ENCODE measurements at places on chromosomes 2 and 18.

GRCh38 chr2:138707392-138708074 is 72.7 kb downstream of the NXPH2 start:
- DNase-seq, result no peak

DNA sequence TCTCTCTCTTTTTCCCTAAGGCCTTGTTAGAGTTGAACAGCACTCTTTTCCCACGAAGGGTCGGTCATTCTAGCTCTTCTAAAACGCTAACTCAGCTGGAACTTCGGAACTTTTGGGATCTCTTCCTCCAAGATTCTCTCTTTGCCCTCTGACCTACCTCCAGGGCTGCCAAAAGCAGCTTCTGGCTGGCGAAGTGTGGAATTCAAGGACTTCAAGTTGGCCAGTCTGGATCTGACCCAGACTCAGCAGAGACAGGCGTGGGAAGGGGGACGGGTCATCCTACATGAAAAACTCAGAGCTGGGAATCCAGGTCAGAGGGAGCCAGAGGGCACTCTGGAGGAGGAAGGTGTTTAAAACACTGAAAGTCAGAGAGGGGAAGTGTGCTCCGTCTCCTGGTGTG is 305.5 kb upstream of the HDAC4 start:
- no peak for DNase-seq

DNA sequence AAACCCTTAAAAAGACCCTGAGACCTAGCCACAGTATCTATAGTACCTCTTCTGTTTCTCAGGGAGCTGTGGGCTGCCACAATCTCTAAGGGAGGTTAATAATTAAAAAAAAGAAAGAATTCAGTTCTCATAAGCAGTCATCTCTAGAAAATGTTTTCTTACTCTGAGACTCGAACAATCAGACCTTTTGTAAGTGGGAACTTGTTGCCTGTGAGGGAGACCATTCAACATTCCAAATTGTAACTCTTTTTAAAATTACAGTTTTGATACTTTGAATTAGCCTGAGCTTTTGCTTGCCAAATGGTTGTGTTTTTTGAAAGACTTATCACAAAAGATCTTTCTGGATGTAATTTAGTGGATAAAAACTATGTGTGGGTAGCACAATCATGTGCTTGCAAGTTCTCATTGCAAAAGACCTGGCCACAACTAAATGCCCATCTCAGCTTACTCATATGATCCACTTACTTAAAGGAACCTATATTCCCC is 33.3 kb downstream of the IL1R2 start:
- DNase-seq, result no peak

GRCh38 chr18:50058731-50059130 is 136.2 kb downstream of the MYO5B start:
- DNase-seq, result no peak

GRCh38 chr2:236517251-236518031 is 52.2 kb upstream of the ACKR3 start:
- DNase-seq, result no peak

DNA sequence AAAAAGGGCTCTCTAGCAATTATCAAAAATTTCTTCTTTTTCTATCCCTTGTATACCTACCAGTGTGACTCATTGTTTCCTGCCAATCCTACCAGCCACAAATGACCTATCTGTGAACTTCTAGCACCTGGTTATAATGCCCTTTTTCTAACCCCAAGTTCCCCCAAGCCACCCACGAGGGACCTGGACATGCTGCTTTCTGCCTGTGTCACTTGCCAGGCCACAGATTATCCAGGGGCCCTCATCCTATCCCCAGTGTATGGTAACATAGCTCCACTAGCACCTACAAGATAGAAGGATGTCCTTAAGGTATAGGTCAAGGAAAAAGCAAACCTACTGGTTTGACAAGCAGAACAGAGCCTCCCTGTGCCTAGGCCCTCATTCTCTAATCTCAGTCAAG is 26.8 kb downstream of the AAK1 start:
- no peak for DNase-seq

DNA sequence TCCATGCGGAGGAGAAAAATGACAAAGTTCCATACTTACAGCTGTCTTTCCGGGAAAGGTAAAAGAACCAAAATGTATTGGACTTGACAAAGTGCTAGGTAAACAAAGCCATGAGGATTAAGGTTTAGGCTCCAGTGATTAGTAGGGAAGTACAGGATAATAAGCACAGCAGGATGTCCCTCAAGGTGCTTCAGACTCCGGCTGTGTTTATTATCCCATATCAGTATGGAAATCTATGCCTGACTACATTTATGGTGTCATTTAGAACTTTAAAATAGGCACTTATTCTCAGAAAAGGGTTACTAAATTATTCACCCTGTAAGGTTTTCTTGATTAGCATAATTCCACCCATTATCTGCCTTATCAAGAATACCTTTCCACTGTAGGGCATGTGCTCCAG is 136.3 kb upstream of the CCDC68 start:
- no peak for DNase-seq

DNA sequence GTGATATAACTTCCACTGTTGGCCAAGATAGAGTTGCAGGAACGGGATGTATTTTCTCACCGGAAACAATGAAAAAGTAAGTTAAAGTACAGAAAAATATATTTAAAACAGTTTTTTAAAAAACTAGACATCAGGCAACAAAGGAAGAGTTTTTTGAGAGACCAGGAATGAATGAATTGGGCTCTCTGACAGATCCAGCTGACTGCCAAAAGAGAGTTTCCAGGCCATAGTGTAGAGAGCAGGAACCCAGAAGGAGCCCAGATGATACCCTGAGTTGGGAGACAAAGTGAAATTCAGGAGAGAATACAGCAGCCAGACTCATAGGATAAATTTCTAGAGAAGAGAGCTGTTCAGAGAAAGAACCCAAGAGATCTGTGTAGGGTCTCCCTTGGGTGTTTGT is 362.6 kb upstream of the SMIM21 start:
- no peak for DNase-seq

DNA sequence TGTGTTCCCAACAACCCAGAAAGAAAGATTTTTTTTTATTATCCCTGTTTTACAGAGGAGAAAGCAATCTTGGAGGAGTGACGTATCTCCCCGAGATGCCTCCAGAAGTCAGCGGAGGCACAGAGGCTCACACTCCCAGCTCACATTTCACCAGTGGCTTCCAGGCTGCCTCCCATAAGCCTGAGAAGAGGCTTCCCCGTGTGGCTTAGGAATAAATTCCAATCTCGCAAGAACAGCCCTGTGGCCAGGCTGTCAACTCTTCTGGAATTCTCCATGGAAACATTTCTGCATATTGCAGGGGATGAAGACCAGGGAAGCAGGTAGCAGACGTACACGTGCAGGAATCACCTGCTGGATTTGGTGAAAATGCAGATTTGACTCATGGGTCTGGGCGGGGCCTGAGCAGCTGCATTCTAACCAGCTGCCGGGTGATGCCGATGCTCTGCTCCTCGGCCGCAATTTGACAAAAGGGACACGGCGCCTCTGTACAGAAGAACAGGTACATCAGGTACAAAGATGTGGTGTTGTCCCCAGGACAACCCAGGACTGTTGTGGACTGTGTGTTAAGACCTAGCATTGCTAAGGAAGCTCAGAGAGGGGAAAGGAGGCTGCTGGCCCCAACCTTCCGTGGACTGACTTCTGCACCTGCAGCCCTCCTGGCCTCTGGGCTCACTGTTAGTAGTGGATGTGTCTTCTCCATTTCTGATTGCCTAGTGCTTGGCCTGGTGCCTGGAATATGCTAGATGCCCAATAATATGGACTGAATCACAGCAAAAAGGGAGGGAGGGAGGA is 114.2 kb upstream of the ID2 start:
- DNase-seq, result no peak

- DNase-seq, result no peak
These were observed 309.7 kb downstream of the XIRP2 start for GRCh38 chr2:167198009-167198408.

- DNase-seq, result no peak
These were observed 437.9 kb downstream of the TXNL1 start for GRCh38 chr18:56200381-56200911.

- DNase-seq, result no peak
These were observed 233.9 kb upstream of the FOSL2 start for GRCh38 chr2:28158791-28159190.

GRCh38 chr2:40719414-40719813 is 267.5 kb upstream of the SLC8A1 start:
- no peak for DNase-seq

DNA sequence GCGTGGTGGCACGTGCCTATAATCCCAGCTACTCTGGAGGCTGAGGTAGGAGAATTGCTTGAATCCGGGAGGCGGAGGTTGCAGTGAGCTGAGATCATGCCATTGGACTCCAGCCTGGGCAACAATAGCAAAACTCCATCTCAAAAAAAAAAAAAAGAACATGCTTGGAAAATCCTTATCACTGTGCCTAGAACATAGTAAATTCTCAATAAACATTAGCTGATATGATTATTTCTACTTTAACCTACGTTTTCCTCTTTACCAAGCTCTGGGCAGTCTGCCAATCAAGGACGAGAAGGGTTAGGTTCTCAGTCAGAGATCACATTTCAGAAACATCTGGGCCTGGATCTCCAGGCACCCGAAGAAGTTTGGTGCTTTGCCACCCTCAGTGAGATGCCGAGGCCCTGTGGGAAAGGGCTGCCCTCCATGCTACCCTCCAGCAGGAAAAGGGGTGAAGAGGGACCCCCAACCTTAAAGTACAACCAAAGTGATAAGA is 107.7 kb downstream of the BCL11A start:
- no peak for DNase-seq

GRCh38 chr2:37085731-37086147 is 1.4 kb downstream of the GPATCH11 start:
- DNase-seq, result no peak

- DNase-seq, result no peak
These were observed 87.5 kb upstream of the RIOK3 start for GRCh38 chr18:23365602-23366001.

GRCh38 chr2:129829588-129829987 is 149.9 kb upstream of the RAB6C start:
- no peak for DNase-seq

GRCh38 chr18:70418546-70419311 is 129.9 kb downstream of the SOCS6 start:
- DNase-seq, result no peak

- DNase-seq, result no peak
These were observed 594 bp downstream of the ITM2C start for GRCh38 chr2:230865307-230865765.

GRCh38 chr2:17427401-17427800 is 90.8 kb downstream of the RAD51AP2 start:
- DNase-seq, result no peak

DNA sequence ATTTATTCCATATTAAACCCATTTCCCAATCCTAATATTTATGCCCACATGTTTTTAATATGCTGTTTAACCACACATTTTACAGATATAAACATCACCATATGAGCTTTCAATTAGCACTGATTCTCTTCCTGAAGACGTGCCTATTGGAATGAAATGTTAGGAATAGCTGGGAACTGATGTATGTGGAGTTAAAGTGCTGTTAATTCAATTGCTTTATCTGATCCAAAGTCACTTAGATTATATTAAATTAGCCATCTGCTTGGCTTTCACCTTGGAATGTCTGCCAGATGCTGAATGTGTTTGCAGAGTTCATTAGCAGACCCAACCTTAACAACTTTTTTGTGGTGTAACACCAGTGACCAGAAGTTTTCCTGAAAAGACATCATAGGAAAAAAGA is 942.9 kb upstream of the KLHL29 start:
- DNase-seq, result no peak

DNA sequence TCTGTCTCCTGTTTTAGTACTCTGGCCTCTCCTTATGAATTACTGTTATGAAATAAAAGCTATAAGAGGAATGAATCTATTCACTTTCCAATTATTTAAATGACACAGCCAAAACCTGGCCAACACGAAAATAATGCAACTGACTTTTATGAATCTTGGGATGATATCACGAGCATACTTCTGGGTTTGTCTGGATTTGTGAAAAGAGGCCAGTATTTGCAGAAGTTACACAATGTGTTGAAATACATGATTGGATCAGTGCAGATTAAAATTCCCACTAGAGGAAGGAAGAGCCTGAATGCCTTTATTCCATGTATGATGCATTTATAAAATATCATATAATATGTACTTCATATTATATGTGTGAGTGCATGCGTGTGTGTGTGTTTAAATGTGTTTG is 418.2 kb downstream of the GRB14 start:
- DNase-seq, result no peak

- no peak for DNase-seq
These were observed 306.5 kb upstream of the TNP1 start for GRCh38 chr2:217166241-217166850.

DNA sequence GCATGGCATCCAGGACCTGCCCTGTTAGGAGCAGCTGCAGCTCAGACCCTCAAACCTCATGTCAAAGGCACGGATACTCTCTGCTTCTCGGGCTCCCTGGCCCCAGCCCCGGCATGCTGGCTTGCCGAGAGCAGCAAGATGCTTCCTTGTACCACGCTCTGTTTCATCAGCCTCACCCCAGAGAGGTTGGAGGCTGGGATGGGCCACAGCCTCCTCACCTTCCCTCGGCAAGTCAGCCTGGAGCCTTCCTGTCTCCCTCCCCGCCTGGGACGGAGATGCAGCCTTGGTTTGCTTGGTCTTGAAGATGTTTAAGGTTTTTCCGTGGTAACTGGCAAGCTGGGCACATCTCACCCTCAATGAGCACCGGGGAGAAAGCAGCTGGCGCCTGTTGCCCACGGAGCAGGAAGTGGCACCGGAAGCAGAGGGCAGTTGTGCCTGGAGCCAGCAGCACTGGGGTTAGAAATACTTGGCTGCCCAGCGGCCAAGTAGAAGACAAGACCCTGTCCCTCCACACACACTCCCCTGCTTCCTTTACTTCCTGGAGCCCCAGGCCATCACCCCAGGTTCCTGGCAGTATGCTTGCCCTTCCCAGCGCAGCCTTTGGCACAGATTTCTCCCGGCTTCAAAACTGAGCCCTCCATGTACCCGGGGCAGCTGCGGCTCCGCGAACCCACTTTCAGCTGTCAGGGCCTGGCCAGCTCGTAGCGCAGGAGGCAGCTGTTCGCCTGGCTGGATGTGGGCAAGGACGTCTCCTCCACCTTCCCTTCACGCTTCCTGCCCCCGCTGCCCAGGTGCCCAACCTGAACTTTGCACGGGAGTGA is 17.4 kb downstream of the FBLN7 start:
- DNase-seq, result no peak

GRCh38 chr2:6773007-6773693 is 92.6 kb downstream of the CMPK2 start:
- DNase-seq, result peak; percentile 56

DNA sequence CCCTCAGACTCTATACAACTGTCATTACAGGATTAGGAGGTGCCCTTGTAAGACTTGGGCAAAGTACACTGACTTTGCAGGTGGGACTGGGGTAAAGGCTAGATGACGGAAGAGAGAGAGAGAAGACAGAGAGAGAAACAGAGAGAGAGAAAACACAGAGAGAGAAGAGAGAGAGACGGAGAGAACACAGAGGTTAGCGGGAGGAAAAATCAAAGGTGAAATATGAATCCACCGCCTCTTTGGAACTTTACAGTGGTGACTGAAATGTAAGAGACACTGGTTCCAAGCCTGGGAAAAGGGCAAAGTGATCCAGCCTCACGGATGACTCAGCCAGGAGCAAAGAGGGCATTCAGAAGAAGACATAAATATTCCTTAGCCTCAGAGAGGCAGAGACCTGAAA is 25.1 kb upstream of the CAB39 start:
- DNase-seq, result no peak

- no peak for DNase-seq
These were observed 84.3 kb downstream of the PXDN start for GRCh38 chr2:1659951-1660565.

All from stimulated activated CD8-positive, alpha-beta memory T cell treated with anti-CD3 and anti-CD28 coated beads, Interleukin-15, amount 100 ng/mL, for 1 hour (primary cell).